Activated CD8-positive, alpha-beta memory T cell treated with anti-CD3 and anti-CD28 coated beads for 24 hours (primary cell): ENCODE measurements at places on chromosomes 6 and 20.

DNA sequence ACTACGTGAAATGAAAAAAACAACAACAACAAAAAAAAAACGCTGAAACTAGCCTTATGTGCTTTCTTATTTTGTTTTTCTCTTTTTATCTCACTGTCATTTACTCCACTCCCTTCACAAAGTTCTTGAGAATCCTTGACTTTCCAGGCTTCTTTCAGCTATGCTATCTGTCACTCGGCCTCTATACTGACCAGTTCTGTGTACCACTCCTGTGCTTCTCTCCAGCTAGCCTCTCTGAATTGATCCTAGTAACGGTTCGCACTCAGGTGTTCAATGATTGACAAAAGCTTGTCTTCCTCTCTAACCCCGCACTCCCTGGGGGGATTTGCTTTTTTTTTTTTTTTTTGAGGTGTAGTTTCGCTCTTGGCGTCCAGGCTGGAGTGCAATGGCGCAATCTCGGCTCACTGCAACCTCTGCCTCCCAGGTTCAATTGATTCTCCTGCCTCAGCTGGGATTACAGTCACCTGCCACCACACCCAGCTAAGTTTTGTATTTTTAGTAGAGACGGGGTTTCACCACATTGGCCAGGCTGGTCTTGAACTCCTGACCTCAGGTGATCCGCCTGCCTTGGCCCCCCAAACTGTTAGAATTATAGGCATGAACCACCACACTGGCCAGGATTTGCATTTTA lies 31.8 kb downstream of the MLIP start:
- no peak for DNase-seq

- no peak for DNase-seq
Observed at GRCh38 chr6:44086931-44087574, 40.2 kb downstream of the MRPL14 start.

- DNase-seq = no peak
Observed at GRCh38 chr6:159645640-159646039, 47.4 kb downstream of the SOD2 start.

DNA sequence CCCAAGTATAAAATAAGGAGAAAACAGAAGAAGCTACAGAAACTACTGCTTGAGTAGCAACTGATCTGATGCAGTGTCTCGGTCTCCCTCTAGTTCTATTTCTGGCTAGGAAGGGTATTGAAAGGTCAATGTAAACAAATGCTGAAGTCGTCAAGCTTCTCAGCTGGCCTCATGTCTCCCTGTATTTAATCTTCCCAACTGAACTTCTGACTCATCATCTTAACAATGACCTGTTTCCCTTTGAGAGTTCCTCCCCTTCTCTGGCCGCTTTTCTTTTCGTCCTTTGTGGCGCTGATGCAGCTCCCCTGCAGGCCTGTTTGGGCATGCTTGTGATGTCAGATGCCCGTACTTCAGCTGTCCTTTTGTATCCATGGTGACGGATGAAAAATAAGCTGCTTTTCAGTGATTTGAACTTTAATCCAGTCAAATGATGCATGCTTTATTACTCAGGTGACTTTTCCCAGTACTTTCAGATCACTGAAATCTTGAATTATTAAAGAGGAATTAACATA lies 7.8 kb upstream of the LCA5 start:
- no peak for DNase-seq

DNA sequence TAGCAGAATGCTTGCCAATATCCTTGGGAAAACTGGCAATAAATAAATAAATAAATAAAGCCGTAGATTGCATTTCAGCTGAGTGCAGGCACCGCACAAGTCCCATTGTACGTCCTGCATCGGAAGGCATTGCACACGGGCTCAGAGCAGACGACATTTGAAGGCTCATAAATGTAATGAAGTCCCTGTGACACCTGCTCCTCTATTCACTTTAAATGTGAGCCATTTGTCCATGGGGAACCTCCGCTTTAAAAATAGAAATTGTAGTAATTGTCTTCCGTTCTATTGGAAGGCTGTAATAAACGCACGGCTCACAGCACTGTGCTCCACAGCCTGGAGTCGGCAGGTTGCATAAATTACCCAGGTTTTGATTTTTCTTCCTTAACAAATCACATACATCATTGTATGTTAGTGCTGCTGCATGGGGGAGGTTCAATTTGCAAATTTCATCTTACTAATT lies 32.6 kb downstream of the MYT1 start:
- DNase-seq = no peak

- DNase-seq = no peak
Observed at GRCh38 chr6:54108271-54108670, 3.0 kb upstream of the MLIP start.

DNA sequence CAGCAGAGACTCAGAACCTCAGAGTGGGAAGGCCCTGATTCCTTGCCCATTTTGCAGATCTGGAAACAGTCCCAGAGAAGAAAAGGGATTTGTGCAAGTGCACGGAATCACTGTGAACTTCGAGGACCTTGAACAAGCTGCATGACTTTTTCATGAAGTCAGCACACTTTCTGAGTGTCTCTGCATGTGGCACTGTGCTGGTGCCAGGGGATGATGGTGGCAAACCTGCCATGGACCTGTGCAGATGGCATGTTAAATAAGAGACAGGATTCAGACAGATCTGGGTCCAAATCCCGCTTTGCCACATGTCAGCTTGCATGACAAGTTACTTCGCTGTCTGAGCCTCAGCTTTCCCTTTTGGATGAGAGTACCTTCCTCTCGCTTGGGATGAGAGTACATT lies 26.8 kb downstream of the ZNF831 start:
- DNase-seq = no peak

- no peak for DNase-seq
Observed at GRCh38 chr20:51926670-51927305, 124.5 kb upstream of the SALL4 start.

DNA sequence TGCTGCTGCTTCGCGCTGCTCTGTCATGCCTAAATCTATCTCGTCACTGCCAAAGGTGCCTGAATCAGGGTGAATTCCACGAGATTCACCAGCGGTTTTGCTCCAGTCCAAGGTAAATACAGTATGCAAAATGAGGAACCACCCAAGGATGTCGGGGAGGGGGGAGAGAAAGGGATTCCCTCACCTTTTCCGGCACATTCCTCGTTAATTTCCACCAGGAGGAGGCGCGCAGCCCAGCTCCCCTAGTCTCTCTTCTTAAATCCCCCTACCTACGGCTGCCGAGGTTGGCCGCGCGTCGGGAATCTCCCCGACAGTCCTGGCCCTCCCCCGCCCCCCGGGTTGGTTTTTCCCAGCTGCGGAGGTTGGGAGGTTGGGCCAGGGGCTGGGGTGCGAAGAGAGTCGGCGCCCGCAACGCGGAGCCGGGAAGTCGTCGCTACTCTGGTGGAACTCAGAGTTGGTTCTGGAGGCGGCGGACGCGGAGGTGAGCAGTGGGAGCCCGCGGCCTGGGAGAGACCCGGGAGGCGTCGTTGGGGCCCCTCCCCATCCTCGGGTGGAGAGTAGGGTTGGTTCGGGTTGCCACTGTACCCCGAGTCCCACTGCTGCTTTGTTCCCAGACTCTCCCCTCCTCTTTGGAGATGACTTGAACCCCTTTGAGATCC lies at the start of gene TPBG:
Gene TPBG, plus strand, starts transcription at position 390 of the 659 bp plus-strand sequence. CDS start 1,145 bp downstream, outside the sequence.
- DNase-seq = peak; percentile 57

DNA sequence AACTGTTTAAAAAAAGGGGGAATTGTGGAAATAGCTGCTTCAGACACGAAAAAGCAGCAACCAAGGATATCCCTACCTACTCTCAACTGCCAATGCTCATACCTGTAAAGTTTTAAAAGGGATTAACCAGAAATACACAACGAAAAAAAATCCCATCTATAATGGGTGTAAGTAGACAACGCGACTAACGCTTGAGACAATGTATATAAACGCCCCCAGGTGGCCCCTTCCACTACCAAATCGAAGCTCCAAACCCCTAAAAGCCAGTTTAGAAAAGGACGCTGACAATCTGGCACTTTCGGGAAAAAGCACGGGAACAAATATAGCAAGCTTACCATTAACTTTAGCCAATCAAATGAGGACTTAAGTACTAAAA lies 94.5 kb upstream of the BTN3A2 start:
- DNase-seq = no peak

DNA sequence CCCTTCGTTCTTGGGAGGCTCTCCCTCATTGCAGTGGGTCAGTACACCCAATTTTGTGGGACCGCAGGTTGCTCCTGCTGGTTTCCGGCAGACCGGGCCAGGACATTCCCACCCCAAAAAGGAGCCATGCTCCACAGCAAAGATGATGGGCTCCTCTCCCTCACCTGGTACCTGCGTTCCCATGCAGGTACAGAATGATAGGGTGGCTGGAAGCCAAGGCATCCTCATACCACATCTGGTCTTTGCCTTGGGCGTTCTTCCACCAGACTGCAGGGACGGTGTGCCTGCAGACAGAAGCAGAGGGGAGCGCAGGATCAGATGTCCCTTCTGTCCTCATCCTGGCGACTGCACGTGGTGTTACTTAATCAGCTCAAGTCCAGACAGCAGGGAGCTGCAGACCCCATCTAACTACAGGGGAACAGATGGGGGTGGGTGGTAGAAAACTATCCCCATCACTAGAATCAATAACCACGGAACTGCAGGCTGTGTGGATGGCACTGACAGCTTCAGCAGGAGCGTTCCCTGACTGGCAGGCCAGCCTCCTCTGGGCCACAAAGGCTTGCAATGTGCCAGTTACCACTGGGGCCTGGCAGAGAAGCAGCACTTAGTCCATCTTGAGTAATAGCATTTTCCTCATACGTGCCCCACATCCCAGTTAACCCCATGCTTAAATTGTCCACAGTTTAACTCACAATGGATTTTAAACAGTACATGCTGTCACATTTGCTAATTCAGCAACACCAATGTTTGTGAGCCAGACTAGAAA lies 70.4 kb downstream of the ABHD12 start:
- no peak for DNase-seq

DNA sequence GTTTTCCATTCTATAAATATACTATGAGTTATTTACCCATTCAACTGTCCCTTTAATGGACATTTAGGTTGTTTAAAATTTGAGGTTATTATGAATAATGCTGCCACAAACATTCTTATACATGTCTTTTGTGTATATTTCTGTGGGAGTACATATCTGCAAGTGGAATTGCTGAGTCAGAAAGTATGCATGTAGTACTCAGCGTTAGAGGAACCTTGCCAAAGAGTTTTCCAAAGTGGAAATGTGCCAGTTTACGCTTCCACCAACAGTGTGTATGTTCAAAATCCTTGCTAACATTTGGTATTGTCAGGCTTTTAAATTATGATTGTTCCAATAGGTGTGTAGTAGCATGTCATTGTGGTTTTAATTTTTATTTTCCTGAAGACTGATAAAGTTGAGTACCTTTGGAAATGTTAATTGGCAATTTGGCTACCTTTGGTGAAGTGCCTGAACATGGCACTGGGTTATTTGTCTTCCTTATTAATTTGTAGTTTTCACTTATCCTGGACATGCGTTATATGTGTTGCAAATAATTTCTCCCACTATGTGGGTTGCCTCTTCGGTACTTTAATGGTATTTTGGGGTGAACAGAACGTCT lies 341.2 kb downstream of the CD83 start:
- DNase-seq = no peak

- DNase-seq = no peak
Observed at GRCh38 chr6:16286151-16286522, 47.8 kb downstream of the GMPR start.

DNA sequence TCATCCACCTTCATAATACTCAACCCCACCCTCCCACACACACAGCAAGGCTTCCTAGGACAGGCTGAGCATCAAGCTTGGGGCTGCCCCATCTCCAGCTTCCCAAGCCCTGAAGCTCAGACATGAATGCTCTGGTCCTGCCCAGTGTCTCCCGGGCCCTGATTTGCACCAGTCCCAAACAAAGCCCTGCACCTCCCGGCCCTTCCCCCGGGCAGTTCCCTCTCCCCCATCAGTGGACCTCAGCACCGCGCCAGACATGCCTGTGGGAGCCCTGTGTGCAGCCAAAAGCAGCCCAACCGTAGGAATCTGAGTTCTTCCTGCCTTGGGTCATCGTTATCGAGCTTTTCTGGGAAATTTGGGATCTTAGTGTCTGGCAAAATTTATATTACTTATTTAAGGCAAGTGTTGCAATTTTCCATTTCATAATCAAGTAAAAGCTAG lies 63.5 kb downstream of the THBS2 start:
- DNase-seq = no peak

GRCh38 chr6:79589701-79590100 lies 41.4 kb upstream of the SH3BGRL2 start:
- DNase-seq = no peak

- DNase-seq = no peak
Observed at GRCh38 chr20:19995220-19995863, 21.8 kb upstream of the NAA20 start.

DNA sequence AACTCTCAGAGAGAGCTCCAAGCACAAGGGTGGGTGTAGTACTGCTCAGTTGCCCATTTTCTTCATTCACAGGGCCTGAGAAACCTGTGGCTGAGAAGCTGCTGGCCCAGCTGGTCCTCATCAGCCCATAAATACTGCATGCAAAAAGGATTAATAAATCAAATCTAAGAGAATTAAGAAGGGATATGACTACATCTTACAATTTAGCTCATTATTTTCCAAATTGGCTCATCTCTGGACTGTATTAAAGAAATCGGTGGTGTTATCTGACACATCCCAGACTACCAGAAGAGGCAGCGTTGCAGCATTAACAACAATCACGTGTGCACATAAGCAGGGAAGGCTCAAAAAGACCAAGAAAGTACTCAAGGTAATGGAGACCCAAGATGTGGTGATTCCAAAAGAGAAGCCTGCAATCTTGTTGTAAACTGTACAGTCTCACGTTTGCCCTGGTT lies 90.7 kb downstream of the CD24 start:
- no peak for DNase-seq

GRCh38 chr6:13053006-13053461 lies 275.3 kb downstream of the TBC1D7 start:
- DNase-seq = no peak

DNA sequence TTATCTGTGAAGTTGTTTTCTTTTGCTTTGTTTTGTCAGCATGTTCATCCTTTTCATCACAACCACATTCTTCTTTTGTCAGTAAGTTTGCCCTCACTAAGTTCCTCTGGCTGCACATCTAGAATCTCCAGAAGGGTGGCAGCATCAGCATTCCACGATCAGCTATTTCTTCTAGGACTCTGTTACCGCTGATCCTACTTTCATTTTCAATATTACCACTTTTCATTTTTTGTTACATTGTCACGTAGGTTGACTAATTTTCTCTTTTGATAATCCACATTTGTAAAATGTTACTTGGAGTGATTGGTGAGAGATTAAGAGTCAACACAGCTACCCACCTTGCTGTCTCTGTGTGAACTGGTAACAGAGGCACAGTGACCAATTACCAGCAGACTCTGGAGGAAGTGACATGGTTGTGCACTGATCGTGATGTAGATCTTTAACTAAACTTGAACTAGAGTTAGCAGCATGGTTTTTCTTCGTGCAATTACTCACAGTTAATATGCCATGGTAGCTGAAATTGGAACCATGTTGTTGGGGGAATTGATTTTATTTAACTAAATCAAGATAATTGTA lies 307.9 kb upstream of the SLC35B3 start:
- DNase-seq = no peak

GRCh38 chr6:108835218-108835850 lies 12.9 kb upstream of the ARMC2 start:
- peak; percentile 91 for DNase-seq

GRCh38 chr20:42652266-42652665 lies 537.4 kb downstream of the PTPRT start:
- no peak for DNase-seq
